ENCODE measurements at places on chromosomes 1 and 21. TPM values are rescaled to one million over a fixed set of nuclear protein-coding genes. Genes with fewer than 3 reads are reported as not detected.
A peak's percentile ranks its signal among the peaks of the same experiment; 100 is the strongest.

FCRL5 gene
- 10.3 TPM for total RNA-seq

COL9A2 gene
- 13.8 TPM for total RNA-seq

PDE4DIP gene
- 148 TPM for total RNA-seq

USH2A gene
- total RNA-seq = 0.06 TPM

ADAM15 gene
- 152 TPM for total RNA-seq

MAST2 gene
- 17.9 TPM for total RNA-seq

SYT11 gene
- total RNA-seq = 16.8 TPM

MATN1 gene
- total RNA-seq = 0.13 TPM

MEGF6 gene
- total RNA-seq = 10.9 TPM

TPTE gene
- not detected for total RNA-seq

DNA sequence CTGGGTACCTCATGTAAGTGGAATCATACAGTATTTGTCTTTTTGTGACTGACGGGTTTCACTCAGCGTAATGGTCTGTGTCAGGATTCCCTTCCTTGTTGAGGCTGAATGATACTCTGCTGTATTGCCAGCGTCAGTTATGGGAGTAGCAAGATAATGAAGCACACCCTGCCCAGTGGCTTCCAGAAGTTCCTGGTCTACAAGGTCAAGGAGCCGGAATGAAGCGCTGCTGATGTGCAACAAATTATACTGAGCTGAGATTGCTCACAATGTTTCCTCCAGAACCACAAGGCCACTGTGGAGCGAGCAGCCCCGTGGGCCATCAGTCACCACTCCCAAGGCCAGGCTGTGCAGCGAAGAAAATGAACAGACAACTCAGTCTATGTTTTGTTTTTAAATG lies 24.0 kb upstream of the TDRD10 start:
- H3K27ac ChIP-seq = no peak overlapping the region
- no peak for DNase-seq
- H3K4me3 ChIP-seq = no peak overlapping the region
- H3K4me1 ChIP-seq = no peaks in the 10 kb centered on the region
- H3K36me3 ChIP-seq = no peaks in the 10 kb centered on the region

DNA sequence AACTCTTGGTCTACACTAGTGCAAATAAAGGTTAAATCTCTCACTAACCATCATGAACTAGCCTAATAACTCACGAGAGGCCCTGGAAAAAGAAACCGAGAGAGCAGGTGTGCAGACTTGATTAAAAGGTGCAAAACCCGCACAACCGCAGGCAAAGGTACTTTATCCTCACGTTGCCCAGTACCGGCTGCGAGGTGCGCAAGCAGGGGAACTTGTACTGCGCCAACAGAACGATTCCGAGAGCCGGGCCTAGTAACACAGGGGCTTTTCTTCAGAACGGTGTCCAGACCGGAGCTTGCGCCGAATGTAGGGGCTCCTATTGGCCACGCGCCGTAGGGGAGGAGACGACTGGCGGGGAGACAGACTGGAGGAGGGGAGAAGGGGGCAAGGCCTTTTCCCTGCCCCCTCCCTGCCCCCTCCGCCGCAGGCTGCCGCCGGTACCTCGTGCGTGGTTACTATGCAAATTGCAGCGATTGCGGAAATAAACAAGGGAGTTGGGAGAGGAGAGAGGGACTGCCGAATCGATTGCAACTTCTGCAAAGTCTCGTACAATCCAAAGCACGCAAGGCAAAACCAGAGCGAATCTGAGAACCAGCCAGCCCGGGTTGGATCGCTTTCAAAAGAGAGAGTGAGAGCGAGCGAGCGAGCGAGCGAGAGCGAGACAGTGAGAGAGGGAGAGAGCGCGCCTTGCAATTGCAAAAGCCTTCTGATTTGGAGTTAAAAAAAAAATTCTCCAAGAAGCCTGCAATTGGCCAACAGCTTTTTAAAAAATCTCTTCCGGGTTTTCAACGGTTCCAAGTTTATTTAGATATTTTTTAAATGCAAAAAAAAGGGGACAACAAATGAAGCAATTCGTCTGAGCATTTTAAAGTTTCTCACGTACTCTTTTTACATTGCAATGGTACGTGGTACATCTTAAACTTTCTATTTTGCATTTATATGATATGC lies 5.4 kb upstream of the NFIA start:
- H3K36me3 ChIP-seq = no peaks in the 10 kb centered on the region
- H3K4me1 ChIP-seq = no peaks in the 10 kb centered on the region
- H3K27me3 ChIP-seq = no peaks in the 10 kb centered on the region
- peak overlapping the region; percentile 45 for H3K27ac ChIP-seq
- peak overlapping the region; percentile 83 for H3K4me3 ChIP-seq

GRCh38 chr1:178818416-178818815 lies 52.5 kb downstream of the ANGPTL1 start:
- H3K27me3 ChIP-seq = no peaks in the 10 kb centered on the region
- H3K4me3 ChIP-seq = no peak overlapping the region
- DNase-seq = no peak
- peaks cover under 1% of the 10 kb centered on the region for H3K36me3 ChIP-seq
- H3K4me1 ChIP-seq = no peaks in the 10 kb centered on the region
- H3K27ac ChIP-seq = no peak overlapping the region

GRCh38 chr1:236292425-236292824 lies 10.7 kb upstream of the ERO1B start:
- no peak for DNase-seq
- H3K27ac ChIP-seq = no peak overlapping the region
- no peaks in the 10 kb centered on the region for H3K27me3 ChIP-seq
- no peaks in the 10 kb centered on the region for H3K4me1 ChIP-seq
- no peak overlapping the region for H3K4me3 ChIP-seq

DNA sequence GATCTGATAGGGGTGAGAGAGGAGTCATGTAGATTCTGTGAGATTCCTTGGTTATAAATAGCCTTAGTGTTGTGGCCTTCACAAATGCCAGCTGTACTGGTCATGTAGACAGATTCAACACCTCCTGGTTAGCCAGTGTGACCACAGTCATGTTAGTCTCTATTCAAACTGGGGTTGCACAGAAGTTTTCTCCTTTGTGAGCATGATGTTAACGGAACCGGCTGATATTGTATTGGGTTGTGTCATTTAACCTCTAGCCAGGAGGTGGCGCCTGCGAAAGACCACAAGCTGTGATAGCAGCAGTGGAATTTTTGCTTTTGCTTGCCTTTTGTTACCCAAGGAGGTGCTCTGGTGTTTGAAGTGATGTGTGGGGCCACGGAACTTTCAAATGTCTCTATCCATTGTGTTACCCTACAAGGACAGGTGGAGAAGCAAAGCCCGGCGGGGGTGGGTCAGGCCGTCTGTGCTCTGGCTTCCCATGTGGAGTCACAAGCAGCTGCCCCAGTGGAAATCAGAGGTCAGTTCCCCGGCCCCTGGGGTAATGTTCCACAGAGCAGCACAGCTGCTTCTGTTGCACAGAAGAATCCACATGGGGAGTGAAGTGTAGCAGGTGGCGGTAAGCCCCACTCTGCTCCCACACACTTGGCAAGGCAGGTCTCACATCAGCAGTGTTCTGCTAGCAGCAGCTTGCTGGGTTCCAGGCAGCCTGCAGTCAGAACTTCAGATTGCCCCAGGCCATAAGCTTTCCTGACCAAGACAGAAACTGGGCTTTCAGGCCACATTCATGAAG lies 112.6 kb downstream of the ADAMTS1 start:
- H3K27ac ChIP-seq = no peak overlapping the region

DNA sequence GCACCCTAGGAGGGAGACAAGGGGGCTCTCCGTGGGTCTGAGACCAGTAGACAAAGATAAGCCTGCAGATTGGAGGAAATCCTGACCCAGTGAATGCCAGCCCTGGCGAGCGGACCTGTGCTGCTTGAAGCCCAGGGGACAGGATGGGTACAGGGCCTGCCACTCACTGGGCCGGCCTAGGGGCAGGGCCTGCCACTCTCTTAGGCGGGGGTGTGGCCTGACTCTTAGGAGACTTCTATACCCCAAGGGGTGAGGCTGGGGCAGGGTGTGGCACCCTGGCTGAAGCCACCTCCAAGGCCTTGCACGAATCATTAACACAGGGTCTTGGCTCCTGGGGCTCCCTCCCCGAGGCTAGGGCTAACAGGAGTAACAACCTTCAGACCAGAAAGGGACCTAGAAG lies 30.7 kb downstream of the TRIM62 start:
- peaks cover 3% of the 10 kb centered on the region for H3K36me3 ChIP-seq
- H3K27ac ChIP-seq = no peak overlapping the region
- DNase-seq = no peak
- H3K4me3 ChIP-seq = no peak overlapping the region
- H3K27me3 ChIP-seq = no peaks in the 10 kb centered on the region
- no peaks in the 10 kb centered on the region for H3K4me1 ChIP-seq

GRCh38 chr1:225230483-225230882 lies 197.4 kb downstream of the LBR start:
- no peaks in the 10 kb centered on the region for H3K36me3 ChIP-seq
- H3K4me1 ChIP-seq = no peaks in the 10 kb centered on the region
- no peaks in the 10 kb centered on the region for H3K27me3 ChIP-seq
- DNase-seq = peak; percentile 3
- H3K4me3 ChIP-seq = no peak overlapping the region

DNA sequence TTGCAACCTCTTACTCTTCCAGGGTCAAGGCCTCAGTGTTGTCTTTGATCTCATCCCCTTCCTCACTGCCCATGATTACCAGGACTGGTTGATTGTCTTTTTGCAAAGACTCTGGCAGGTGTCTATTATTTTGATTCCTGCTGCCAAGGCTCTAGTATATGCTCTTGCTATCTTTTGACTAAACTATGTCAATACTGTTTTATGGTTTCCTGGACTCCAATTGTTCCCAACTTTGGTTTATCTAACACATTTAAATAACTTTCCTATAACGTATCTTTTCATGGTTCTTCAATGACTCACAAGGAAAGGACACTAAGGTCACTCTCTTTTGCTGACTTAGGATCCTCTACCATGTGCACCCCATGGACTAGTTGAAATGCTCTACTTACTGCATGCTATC lies 141.5 kb downstream of the PTPRC start:
- H3K4me3 ChIP-seq = no peak overlapping the region
- H3K36me3 ChIP-seq = no peaks in the 10 kb centered on the region
- H3K4me1 ChIP-seq = no peaks in the 10 kb centered on the region
- no peaks in the 10 kb centered on the region for H3K27me3 ChIP-seq
- H3K27ac ChIP-seq = no peak overlapping the region

DNA sequence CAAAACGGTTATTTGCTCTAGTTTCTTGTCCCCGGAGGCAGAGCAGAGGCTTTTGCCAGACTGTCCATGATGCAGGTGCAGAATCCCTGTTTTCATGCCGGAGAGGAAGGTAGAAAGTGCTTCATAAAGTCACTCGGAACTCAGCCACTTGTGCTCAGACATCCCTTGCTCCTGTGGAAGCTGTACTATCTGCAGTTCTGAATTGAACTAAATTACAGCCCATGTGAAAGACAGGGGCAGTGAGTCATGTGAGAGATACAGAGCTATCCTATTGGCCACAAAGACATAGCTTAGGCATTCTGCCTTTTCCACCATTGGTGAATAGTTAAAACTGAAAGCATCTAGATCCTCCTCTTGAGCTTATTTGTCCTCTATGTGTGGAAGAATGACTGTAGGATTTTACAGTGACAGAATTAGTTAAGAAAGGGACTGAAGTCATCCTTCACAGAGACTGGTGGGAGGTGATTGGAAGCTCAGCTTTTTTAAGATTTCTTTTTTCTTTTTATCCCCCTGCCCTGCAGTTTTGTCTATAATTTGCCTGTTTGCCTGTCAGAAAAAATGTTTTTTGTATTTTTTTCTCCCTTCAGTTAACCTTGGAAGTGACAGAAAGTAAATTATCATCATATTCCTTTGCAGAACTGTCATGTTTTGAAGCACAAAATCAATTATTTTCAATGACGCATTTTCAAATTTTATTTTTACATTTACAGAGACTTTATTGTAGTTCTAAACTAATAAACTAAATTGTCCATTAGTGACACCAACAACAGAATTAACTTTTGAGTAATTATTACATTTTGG lies 298.6 kb downstream of the PTPRC start:
- no peak overlapping the region for H3K27ac ChIP-seq
- no peaks in the 10 kb centered on the region for H3K27me3 ChIP-seq
- no peaks in the 10 kb centered on the region for H3K36me3 ChIP-seq

- no peak for DNase-seq
- H3K36me3 ChIP-seq = no peaks in the 10 kb centered on the region
- H3K4me3 ChIP-seq = no peak overlapping the region
- H3K27me3 ChIP-seq = no peaks in the 10 kb centered on the region
- H3K27ac ChIP-seq = no peak overlapping the region
- no peaks in the 10 kb centered on the region for H3K4me1 ChIP-seq
Measured at GRCh38 chr1:244988521-244988920, 124.2 kb upstream of the HNRNPU start.

DNA sequence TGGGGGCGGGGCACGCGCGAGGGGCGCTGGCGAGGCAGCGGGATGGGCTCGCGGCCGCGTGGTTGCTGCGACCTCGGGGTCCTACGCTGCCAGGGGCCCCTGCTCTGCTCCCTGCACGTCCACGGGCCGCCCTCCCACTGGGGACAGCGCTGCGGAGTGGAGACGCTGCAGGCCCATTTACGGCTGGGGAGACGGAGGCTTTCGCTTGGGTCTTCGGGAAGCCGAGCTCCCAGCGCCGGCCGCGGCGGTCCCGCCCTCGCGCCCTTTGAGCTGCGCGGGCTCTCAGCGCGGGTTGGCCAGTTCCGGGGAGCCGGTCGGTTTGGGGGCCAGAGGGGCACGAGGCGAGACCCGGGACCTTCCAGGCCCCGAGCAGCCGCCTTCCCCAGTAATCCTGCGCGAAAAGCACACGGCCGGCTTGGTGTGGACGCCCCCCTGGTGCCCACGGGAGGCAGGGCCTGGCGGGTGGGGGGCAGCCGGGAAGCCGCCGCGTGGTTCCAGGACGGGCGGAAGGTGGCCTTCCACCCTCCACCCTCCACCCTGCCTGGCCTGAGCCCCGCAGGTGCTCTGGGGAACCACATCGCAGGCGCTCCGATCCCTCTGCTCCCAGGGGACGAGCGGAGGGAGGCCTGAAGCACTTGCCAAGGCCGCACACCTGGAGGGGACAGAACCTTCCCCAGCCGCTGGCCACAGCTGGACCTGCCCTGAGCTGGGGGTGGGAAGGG lies 570 bp upstream of the PEX10 start:
- DNase-seq = peak; percentile 37
- no peaks in the 10 kb centered on the region for H3K36me3 ChIP-seq

- DNase-seq = peak; percentile 79
- no peaks in the 10 kb centered on the region for H3K36me3 ChIP-seq
- H3K27me3 ChIP-seq = peaks cover 2% of the 10 kb centered on the region
- peak overlapping the region; percentile 81 for H3K4me3 ChIP-seq
- peaks cover 4% of the 10 kb centered on the region for H3K4me1 ChIP-seq
Measured at GRCh38 chr1:95116580-95117206, 462 bp upstream of the TLCD4 start.

- H3K27me3 ChIP-seq = no peaks in the 10 kb centered on the region
- H3K4me1 ChIP-seq = no peaks in the 10 kb centered on the region
- no peak overlapping the region for H3K27ac ChIP-seq
- H3K36me3 ChIP-seq = no peaks in the 10 kb centered on the region
- no peak overlapping the region for H3K4me3 ChIP-seq
Measured at GRCh38 chr1:59052166-59052590, 244.7 kb upstream of the FGGY start.

- no peak for DNase-seq
- H3K4me3 ChIP-seq = no peak overlapping the region
- no peak overlapping the region for H3K27ac ChIP-seq
- H3K4me1 ChIP-seq = no peaks in the 10 kb centered on the region
- H3K36me3 ChIP-seq = no peaks in the 10 kb centered on the region
- H3K27me3 ChIP-seq = no peaks in the 10 kb centered on the region
Measured at GRCh38 chr21:44583800-44584147, 3.4 kb upstream of the KRTAP10-5 start.

- no peak overlapping the region for H3K27ac ChIP-seq
- DNase-seq = no peak
- no peaks in the 10 kb centered on the region for H3K4me1 ChIP-seq
- no peaks in the 10 kb centered on the region for H3K27me3 ChIP-seq
Measured at GRCh38 chr1:4120557-4121292, 220.7 kb upstream of the C1orf174 start.
